ENCODE measurements at places on chromosomes 1 and 21. TPM values are rescaled to one million over a fixed set of nuclear protein-coding genes. Genes with fewer than 3 reads are reported as not detected.

DNA sequence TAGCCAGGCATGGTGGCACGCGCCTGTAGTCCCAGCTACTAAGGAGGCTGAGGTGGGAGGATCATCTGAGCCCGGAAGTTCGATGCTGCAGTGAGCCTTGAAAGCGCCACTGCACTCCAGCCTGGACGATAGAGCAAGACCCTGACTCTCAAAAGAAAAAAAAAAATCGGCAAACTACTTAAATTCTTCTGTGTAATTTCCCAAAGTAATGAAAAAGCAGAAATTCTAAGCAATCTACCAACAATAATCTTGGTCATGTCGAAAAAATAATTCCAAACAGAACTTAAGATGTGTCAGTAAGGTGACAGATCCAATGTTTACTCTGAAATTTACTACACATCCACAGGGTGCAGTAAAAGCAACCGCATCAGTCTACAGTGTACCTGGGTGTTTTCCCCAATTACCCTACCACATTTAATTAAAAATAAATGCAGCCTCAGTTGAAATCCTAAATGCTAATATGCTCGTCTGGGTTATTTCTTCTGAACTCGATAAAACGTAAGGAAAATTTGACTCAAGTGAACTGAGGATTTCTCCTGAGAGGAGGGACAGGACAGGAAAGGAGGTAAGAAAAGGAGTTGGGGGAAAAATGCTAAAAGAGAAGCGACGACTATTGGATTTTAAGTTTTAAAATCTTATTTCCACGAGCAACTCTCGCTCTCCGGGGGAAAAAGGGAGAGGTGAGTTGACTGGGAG is 801 bp downstream of the EPRS1 start:
- H3K4me3 ChIP-seq = peak overlapping the region; percentile 92
- peak overlapping the region; percentile 86 for H3K27ac ChIP-seq
- H3K36me3 ChIP-seq = no peaks in the 10 kb centered on the region
- DNase-seq = no peak

KRTAP24-1 gene
- not detected for polyA plus RNA-seq

- no peaks in the 10 kb centered on the region for H3K36me3 ChIP-seq
- H3K27me3 ChIP-seq = no peaks in the 10 kb centered on the region
- no peak overlapping the region for H3K27ac ChIP-seq
- H3K4me3 ChIP-seq = no peak overlapping the region
- no peak for DNase-seq
- no peaks in the 10 kb centered on the region for H3K4me1 ChIP-seq
Observed at GRCh38 chr1:245797592-245798348, 643.0 kb downstream of the KIF26B start.

RAB25 gene
- 1.5 TPM for polyA plus RNA-seq

- H3K27me3 ChIP-seq = no peaks in the 10 kb centered on the region
- no peak for DNase-seq
- no peaks in the 10 kb centered on the region for H3K4me1 ChIP-seq
- H3K36me3 ChIP-seq = no peaks in the 10 kb centered on the region
- no peak overlapping the region for H3K4me3 ChIP-seq
Observed at GRCh38 chr1:207401578-207401977, 52.5 kb upstream of the CR2 start.

C1orf210 gene
- polyA plus RNA-seq = not detected

DNA sequence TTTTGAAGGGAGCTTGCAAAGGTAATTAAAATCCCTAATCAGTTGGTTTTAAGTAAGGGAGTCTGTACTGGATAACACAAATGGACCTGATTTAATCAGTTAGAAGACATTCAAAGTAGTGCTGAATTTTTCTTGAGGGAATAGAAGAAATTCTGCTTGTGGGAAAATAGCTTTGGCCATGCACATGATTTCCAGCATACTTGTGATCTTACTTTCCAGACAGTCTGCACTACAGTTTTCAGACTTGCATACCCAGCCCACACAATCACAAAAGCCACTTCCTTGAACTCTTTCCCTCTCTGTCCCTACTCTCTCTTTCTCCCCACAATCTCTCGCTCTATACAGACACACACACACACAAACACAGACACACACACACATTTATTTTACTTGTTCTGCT is 852.1 kb downstream of the PLA2G4A start:
- DNase-seq = no peak
- no peaks in the 10 kb centered on the region for H3K27me3 ChIP-seq
- H3K4me1 ChIP-seq = no peaks in the 10 kb centered on the region

- H3K27me3 ChIP-seq = no peaks in the 10 kb centered on the region
- H3K4me1 ChIP-seq = no peaks in the 10 kb centered on the region
- H3K4me3 ChIP-seq = no peak overlapping the region
- no peak overlapping the region for H3K27ac ChIP-seq
- H3K36me3 ChIP-seq = no peaks in the 10 kb centered on the region
Observed at GRCh38 chr1:57464756-57465155, 40.9 kb upstream of the DAB1 start.

GRCh38 chr1:47759936-47760629 is 237.1 kb downstream of the TRABD2B start:
- H3K27me3 ChIP-seq = no peaks in the 10 kb centered on the region
- no peaks in the 10 kb centered on the region for H3K4me1 ChIP-seq
- no peaks in the 10 kb centered on the region for H3K36me3 ChIP-seq
- no peak for DNase-seq

DNA sequence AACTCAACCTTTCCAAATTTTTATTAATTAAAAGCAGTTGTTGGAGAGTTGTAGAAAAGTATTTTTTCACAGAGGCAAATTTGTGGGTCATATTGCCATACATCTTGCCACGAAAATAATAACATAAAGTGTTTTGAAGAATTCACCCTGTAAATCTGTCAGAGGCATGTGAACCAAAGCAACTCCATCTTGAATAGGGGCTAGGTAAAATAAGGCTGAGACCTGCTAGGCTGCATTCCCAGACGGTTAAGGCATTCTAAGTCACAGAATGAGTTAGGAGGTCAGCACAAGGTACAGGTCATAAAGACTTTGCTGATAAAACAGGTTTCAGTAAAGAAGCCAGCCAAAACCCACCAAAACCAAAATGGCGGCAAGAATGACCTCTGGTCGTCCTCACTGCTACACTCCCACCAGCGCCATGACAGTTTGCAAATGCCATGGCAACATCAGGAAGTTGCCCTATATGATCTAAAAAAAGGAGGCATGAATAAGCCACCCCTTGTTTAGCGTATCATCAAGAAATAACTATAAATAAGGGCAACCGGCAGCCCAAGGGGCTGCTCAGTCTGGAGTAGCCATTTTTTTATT is 4.4 kb upstream of the CNN3 start:
- no peak overlapping the region for H3K27ac ChIP-seq
- no peak overlapping the region for H3K4me3 ChIP-seq
- no peaks in the 10 kb centered on the region for H3K27me3 ChIP-seq

DNA sequence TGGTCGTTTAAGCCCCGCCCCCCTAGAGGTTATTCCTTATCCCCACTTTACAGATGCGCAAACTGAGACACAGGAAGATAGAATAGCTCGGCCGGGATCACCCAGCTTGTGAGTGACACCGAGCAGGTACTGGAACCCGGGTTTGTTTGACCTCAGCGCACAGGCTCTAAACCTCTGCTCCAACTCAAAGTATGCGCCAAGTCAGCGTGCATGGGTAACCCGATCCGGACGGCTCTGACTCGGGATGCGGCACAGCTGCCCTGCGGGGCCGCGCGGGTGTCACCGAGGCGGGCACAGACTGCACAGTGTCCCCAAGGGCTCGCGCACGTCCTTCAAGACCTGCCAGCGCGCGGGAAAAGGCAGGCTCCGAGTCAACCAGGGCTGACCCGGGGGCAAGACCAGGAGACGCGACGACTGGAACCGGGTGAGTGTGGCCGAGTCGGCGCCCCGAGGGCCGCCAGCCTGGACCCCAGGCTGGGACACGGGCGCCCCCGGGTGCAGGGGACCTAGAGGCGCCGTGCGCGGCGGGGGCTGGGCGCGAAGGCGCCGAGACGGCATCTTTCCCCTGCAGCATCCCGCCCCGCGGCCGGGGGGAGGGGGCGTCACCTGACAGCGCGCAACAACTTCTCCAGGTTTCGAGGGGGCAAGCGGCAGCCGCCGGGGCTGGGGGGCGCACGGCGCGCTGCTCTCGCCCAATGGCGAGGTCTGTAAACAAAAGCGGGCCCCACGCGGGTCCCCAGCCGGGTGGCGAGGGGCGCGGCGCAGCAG is 101.9 kb upstream of the SOD1 start:
- H3K4me1 ChIP-seq = peaks cover 5% of the 10 kb centered on the region
- H3K4me3 ChIP-seq = peak overlapping the region; percentile 82
- no peaks in the 10 kb centered on the region for H3K27me3 ChIP-seq
- no peaks in the 10 kb centered on the region for H3K36me3 ChIP-seq

CNKSR1 gene
- 0.63 TPM for polyA plus RNA-seq

GRCh38 chr1:82775406-82776000 is 974.8 kb downstream of the ADGRL2 start:
- H3K4me3 ChIP-seq = no peak overlapping the region
- H3K4me1 ChIP-seq = no peaks in the 10 kb centered on the region

GRCh38 chr1:173117108-173117633 is 66.4 kb upstream of the TNFSF18 start:
- no peaks in the 10 kb centered on the region for H3K27me3 ChIP-seq
- no peak overlapping the region for H3K27ac ChIP-seq
- no peaks in the 10 kb centered on the region for H3K36me3 ChIP-seq
- no peak overlapping the region for H3K4me3 ChIP-seq

GRCh38 chr1:7456722-7457082 is 314.4 kb upstream of the VAMP3 start:
- no peak for DNase-seq
- no peak overlapping the region for H3K4me3 ChIP-seq
- no peaks in the 10 kb centered on the region for H3K36me3 ChIP-seq

- H3K4me1 ChIP-seq = no peaks in the 10 kb centered on the region
- H3K27ac ChIP-seq = no peak overlapping the region
- no peak overlapping the region for H3K4me3 ChIP-seq
Observed at GRCh38 chr1:79325705-79326104, 319.2 kb upstream of the ADGRL4 start.

DNA sequence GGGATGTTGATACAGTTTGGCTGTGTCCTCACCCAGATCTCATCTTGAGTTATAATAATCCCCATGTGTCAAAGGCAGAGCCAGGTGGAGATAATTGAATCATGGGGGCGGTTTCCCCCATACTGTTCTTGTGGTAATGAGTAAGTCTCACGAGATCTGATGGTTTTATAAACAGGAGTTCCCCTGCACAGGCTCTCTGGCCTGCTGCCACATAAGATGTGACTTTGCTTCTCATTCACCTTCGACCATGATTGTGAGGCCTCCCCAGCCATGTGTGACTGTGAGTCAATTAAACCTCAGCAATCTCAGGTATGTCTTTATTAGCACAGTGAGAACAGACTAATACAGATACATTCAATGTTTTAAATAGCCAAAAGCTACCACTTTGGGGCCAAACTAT is 41.1 kb downstream of the SLC35F3 start:
- no peak overlapping the region for H3K4me3 ChIP-seq
- no peaks in the 10 kb centered on the region for H3K36me3 ChIP-seq
- H3K4me1 ChIP-seq = no peaks in the 10 kb centered on the region
- no peaks in the 10 kb centered on the region for H3K27me3 ChIP-seq
- H3K27ac ChIP-seq = no peak overlapping the region

- H3K36me3 ChIP-seq = no peaks in the 10 kb centered on the region
- no peak for DNase-seq
- no peaks in the 10 kb centered on the region for H3K27me3 ChIP-seq
- H3K4me3 ChIP-seq = no peak overlapping the region
Observed at GRCh38 chr1:244502630-244503029, 41.6 kb downstream of the CATSPERE start.

PCSK9 gene
- polyA plus RNA-seq = not detected

MMP23B gene
- not detected for polyA plus RNA-seq

GRCh38 chr1:161834967-161835550 is 68.9 kb downstream of the ATF6 start:
- H3K27ac ChIP-seq = no peak overlapping the region
- H3K4me3 ChIP-seq = no peak overlapping the region
- no peaks in the 10 kb centered on the region for H3K4me1 ChIP-seq
- no peaks in the 10 kb centered on the region for H3K36me3 ChIP-seq
- no peaks in the 10 kb centered on the region for H3K27me3 ChIP-seq
- DNase-seq = no peak

GRCh38 chr21:14567331-14568279 is 21.5 kb upstream of the SAMSN1 start:
- H3K4me1 ChIP-seq = no peaks in the 10 kb centered on the region
- H3K27me3 ChIP-seq = no peaks in the 10 kb centered on the region
- DNase-seq = no peak
- no peaks in the 10 kb centered on the region for H3K36me3 ChIP-seq
- no peak overlapping the region for H3K27ac ChIP-seq
- no peak overlapping the region for H3K4me3 ChIP-seq

NBPF6 gene
- polyA plus RNA-seq = not detected

GRCh38 chr21:46109313-46110221 is 11.7 kb downstream of the COL6A2 start:
- no peaks in the 10 kb centered on the region for H3K36me3 ChIP-seq
- DNase-seq = no peak
- H3K4me1 ChIP-seq = no peaks in the 10 kb centered on the region
- H3K27me3 ChIP-seq = no peaks in the 10 kb centered on the region
- no peak overlapping the region for H3K27ac ChIP-seq
- no peak overlapping the region for H3K4me3 ChIP-seq

RASSF5 gene
- polyA plus RNA-seq = 416 TPM

GRCh38 chr1:59494145-59494833 is 197.4 kb downstream of the FGGY start:
- H3K4me3 ChIP-seq = no peak overlapping the region
- no peaks in the 10 kb centered on the region for H3K27me3 ChIP-seq
- no peak for DNase-seq
- H3K36me3 ChIP-seq = no peaks in the 10 kb centered on the region

LYPLAL1 gene
- 21.9 TPM for polyA plus RNA-seq

- no peaks in the 10 kb centered on the region for H3K27me3 ChIP-seq
- no peaks in the 10 kb centered on the region for H3K4me1 ChIP-seq
- no peak for DNase-seq
- no peak overlapping the region for H3K27ac ChIP-seq
Observed at GRCh38 chr1:46569884-46570725, 18.7 kb upstream of the KNCN start.

ADAMTSL4 gene
- polyA plus RNA-seq = 0.25 TPM

All from naive thymus-derived CD4-positive, alpha-beta T cell (primary cell).